SHP77 (cell line): ENCODE measurements at places on chromosomes 4 and X.

- DNase-seq = no peak
Measured at GRCh38 chrX:48715876-48716502, 19.5 kb downstream of the SUV39H1 start.

DNA sequence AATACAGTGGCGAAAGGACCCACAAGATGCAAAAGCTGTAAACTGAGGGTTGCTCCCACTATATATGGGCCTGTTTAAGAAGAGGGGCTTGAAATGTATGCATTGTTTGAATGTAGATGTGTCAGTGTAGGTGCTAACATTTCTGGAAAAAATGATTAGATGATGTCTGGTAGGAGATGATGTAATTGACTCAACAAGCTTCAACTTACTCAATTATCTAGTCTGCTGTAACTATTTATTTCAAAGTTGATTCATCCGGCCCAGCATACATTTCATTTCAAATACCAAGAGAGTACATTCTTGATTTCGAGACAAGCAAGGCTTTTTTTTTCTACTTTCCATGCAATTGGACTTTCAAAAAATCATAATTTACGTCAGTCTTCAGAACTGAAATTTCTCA is 9.3 kb upstream of the ENAM start:
- no peak for DNase-seq

- no peak for DNase-seq
Measured at GRCh38 chr4:4333265-4333706, 43.2 kb downstream of the ZBTB49 start.

DNA sequence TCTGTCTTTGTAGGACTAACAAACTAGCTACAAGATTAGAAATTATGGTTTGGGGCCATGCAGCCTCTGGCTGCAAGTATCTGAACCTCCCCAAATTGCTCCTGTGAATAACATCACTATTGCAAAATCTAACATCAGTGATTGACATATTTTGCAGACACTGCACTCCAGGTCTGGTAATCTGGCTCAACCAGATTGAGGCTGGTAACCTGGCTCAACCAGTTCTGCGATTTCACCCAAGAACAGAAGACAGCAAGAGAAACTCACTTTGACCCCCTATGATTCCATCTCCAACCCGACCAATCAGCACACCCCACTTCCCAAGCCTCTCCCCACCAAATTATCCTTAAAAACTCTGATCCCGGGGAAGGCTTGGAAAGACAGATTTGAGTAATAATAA is 20.9 kb downstream of the SPIN3 start:
- no peak for DNase-seq

GRCh38 chrX:135643916-135644315 is 69.5 kb upstream of the CT45A1 start:
- DNase-seq = no peak

DNA sequence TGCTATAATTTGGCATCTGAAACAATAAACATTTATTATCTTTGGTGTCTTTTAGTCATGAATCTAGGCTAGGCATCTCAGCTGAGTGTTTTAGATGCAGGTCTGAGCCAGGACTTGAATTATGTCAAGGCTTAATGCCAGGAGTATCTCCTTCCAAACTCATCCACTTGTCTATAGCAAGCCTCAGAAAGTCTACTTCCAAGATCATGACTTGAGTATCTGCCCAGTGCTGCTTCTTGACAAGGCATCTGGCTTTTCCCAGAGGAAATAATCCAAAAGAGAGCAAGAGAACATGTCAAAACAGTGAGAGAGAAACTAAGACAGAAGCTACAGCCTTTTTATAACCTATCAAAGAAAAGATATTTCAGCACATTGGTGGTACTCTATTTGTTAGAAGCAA is 1052.1 kb upstream of the PCDH10 start:
- no peak for DNase-seq

GRCh38 chr4:77193511-77194102 is 36.6 kb downstream of the CCNG2 start:
- DNase-seq = no peak

GRCh38 chrX:110004215-110004614 is 1.3 kb downstream of the TMEM164 start:
- DNase-seq = no peak

- DNase-seq = no peak
Measured at GRCh38 chr4:11624370-11624769, 195.7 kb upstream of the HS3ST1 start.
